Aorta (tissue), 5 donors: ENCODE measurements at places on chromosomes 2 and 18. TPM values are rescaled to one million over a fixed set of nuclear protein-coding genes. Genes with fewer than 3 reads are reported as not detected.
A peak's percentile ranks its signal among the peaks of the same experiment; 100 is the strongest.

DNA sequence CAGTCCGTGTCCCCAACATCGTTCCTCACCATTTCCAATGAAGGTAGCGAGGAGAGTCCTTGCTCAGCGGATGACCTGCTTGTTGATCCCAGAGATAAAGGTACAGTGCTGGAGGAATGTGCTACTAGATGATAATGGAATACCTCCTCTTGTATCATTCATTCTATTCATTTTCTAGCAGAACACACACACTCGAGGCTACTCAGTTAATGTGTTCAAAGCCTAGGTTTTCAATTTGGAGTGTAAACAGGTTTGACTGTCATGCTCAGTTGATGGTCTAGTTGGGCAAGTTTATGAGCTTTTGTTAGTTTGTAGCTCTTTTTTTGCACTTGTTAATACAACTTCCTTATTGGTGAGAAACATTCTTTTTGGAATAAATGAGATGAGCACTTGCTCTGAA is 114.2 kb downstream of the ICA1L start:
- no peak for DNase-seq
- no peak overlapping the region for H3K4me3 ChIP-seq
- H3K27me3 ChIP-seq = no peaks in the 10 kb centered on the region
- no peaks in the 10 kb centered on the region for H3K4me1 ChIP-seq
- no peak overlapping the region for H3K27ac ChIP-seq

TXNDC2 gene
- not detected for polyA plus RNA-seq

LAMA3 gene
- 21.0 TPM for polyA plus RNA-seq

DNA sequence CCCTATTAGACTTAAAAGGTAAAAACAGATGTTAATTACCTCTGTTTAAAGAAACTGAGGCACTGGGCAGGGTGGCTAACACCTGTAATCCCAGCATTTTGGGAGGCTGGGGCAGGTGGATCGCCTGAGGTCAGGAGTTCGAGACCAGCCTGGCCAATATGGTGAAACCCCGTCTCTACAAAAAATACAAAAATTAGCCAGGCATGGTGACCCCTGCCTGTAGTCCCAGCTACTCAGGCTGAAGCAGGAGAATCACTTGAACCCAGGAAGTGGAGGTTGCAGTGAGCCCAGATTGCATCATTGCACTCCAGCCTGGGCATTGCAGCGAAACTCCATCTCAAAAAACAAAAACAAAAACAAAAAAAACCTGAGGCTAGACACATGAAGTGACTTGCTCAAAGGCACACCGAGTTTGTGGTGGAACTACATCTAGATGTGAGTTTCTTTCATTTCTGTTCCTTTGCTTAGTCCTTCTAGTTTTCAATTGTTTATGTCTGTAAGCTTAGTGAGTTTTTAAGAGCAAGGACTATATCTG is 40.7 kb downstream of the SLC4A1AP start:
- H3K27me3 ChIP-seq = no peaks in the 10 kb centered on the region
- H3K4me1 ChIP-seq = peaks cover 2% of the 10 kb centered on the region
- H3K27ac ChIP-seq = no peak overlapping the region
- no peak overlapping the region for H3K4me3 ChIP-seq
- no peaks in the 10 kb centered on the region for H3K36me3 ChIP-seq

DNA sequence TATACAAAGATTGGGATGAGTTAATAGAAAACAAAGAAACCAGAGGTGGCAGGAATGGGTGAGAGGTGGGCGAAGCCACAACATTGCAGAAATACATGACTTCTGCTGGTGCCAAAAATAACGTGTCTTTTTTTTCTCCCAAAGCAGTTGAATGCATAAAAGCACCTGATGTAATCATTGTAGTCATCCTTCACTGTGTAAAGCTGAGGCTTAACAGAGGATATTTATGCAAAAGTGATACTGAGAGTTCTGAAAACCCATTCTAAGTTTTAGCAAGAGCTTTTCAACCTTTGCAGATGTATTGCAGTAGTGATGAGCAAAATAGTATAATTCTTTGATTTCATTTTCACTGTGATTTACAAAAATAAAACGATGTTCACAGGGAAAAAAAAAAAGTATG is 173.0 kb downstream of the PTGR3 start:
- no peak overlapping the region for H3K27ac ChIP-seq
- H3K4me3 ChIP-seq = no peak overlapping the region
- DNase-seq = no peak
- no peaks in the 10 kb centered on the region for H3K27me3 ChIP-seq
- no peaks in the 10 kb centered on the region for H3K36me3 ChIP-seq

GRCh38 chr2:9675415-9676351 is 44.9 kb upstream of the YWHAQ start:
- no peak overlapping the region for H3K4me3 ChIP-seq
- no peaks in the 10 kb centered on the region for H3K36me3 ChIP-seq
- H3K27me3 ChIP-seq = no peaks in the 10 kb centered on the region
- DNase-seq = no peak
- H3K27ac ChIP-seq = no peak overlapping the region

- peaks cover 3% of the 10 kb centered on the region for H3K36me3 ChIP-seq
- no peak overlapping the region for H3K4me3 ChIP-seq
- no peaks in the 10 kb centered on the region for H3K27me3 ChIP-seq
- no peaks in the 10 kb centered on the region for H3K4me1 ChIP-seq
Measured at GRCh38 chr2:11790228-11790627, 43.8 kb downstream of the LPIN1 start.

DNA sequence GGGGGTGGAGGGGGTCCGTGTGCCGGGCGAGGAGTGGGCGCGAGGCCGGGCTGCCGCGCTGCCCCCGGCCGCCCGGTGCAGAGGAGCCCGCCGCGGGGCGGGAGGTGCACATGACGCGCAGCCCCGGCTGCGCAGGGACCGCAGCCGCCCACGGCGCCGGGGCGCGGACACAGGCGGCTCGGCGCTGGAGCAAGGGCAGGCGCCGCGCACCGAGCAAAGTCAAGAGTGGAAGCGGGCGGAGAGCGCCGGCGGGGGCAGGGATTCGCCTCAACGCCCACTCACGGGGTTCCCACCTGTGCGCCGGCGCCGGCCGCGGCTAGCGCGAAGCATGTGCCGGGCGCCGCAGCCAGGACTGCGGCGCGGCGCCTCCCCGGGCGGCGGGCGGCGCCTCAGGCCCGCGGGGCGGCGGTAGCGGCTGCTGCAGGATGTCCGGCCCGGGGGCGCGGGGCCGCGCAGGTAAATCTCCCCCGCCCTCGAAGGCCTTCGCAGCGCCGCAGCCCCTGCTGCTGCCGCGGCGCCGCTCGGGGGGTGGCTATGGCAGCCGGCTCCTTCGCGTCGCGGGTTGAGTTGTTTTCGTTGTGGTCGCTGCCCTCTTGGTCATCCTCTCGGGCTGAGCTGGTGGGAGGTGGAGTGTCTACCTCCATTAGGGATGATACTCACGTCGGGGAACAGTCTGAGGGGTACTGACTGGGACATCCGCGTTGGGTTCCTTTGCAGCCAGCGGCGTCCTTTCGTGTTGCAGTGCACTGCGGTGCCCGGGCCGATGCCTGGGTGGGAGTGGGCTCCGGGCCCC is 216.3 kb upstream of the DTNA start:
- H3K4me3 ChIP-seq = peak overlapping the region; percentile 99
- DNase-seq = peak; percentile 75
- H3K27ac ChIP-seq = no peak overlapping the region
- H3K36me3 ChIP-seq = no peaks in the 10 kb centered on the region
- no peaks in the 10 kb centered on the region for H3K27me3 ChIP-seq

DNA sequence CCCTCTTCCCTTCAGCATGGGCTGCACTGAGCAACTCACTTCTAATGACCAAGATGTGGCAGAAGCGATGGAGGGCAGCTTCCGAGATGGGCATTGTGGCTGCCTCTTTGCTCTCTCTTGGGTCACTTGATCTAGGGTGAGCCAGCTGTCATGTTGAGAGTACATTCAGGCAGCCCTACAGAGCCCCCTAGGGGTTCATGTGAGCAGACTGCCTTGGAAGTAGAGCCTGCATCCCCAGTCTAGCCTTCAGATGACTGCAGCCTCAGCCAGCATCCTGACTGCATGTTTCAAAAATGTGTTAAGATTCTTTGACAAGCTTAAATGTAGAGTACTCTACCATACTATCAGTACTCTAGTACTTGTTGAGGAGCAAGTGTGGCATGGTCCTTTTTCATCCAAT is 143.9 kb downstream of the NCK2 start:
- H3K4me1 ChIP-seq = peaks cover 6% of the 10 kb centered on the region
- no peak overlapping the region for H3K4me3 ChIP-seq
- no peaks in the 10 kb centered on the region for H3K36me3 ChIP-seq

DNA sequence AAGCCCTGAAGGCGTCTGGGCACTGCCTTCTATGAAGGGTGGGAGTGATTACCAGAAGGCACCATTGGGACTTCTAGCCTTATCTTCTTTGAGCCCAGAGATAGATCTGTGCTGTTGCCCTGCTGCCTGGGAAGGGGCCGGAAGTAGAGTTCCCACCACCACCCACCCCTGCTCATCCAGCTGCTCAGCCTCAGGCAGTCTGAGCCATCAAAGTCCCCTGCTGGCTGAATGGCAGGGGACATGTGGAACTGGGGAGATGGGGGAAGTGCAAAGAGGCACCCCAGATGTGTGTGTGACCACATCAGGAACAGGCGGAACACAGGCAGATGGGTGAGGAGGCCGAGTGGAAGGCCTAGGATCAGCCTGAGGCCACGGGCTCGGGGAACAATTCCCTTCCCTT is 3.3 kb upstream of the WNT10A start:
- no peaks in the 10 kb centered on the region for H3K4me1 ChIP-seq
- H3K36me3 ChIP-seq = no peaks in the 10 kb centered on the region
- no peak overlapping the region for H3K27ac ChIP-seq
- no peaks in the 10 kb centered on the region for H3K27me3 ChIP-seq
- DNase-seq = peak; percentile 2

- no peaks in the 10 kb centered on the region for H3K36me3 ChIP-seq
- H3K4me3 ChIP-seq = no peak overlapping the region
- no peak overlapping the region for H3K27ac ChIP-seq
- H3K27me3 ChIP-seq = no peaks in the 10 kb centered on the region
- peak; percentile 89 for DNase-seq
Measured at GRCh38 chr2:119283873-119284331, 60.3 kb downstream of the STEAP3 start.

DNA sequence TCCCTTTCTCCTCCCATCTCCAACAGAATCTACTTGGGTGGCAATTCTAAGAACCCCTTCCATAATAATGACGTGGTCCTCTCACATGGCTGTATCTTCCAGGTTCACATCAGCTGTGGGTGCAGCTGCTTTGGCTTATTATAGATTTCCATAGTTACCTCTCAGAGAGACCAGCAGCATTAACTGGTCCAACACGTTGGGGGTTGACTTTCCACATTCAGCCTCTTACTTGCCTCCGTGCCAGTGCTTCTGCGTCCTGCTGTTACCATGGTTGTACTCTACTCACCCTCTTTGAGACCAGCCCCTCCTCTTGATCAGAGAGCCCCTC is 570.7 kb downstream of the PLCL1 start:
- H3K36me3 ChIP-seq = no peaks in the 10 kb centered on the region
- no peaks in the 10 kb centered on the region for H3K4me1 ChIP-seq
- no peak overlapping the region for H3K27ac ChIP-seq
- no peak for DNase-seq
- H3K4me3 ChIP-seq = no peak overlapping the region

ARHGEF33 gene
- not detected for polyA plus RNA-seq

FAM136A gene
- polyA plus RNA-seq = 31.2 TPM

DNA sequence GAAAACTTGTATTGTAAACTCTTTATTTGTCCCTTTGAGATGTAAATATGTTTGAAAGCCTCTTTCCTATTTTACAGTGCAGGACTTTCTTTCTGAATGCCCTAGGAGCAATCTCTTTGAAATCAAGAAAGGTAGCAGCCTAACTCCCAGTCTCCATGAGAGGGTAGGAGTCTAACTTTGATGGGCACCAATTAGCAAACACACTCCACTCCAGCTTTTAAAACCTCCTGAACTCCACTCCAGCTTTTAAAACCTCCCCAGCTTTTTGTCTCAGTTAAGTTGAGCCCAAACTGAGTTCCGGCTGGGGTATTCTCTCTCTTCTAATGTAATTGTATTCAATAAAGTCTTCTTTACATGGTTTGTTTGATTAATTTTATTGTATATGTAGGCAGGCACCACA is 493.7 kb upstream of the CDH7 start:
- DNase-seq = no peak
- H3K4me1 ChIP-seq = no peaks in the 10 kb centered on the region
- no peaks in the 10 kb centered on the region for H3K36me3 ChIP-seq
- H3K27me3 ChIP-seq = no peaks in the 10 kb centered on the region

GRCh38 chr2:23260621-23261020 is 124.4 kb upstream of the KLHL29 start:
- no peaks in the 10 kb centered on the region for H3K27me3 ChIP-seq
- no peak for DNase-seq
- no peaks in the 10 kb centered on the region for H3K4me1 ChIP-seq
- no peaks in the 10 kb centered on the region for H3K36me3 ChIP-seq
- no peak overlapping the region for H3K4me3 ChIP-seq

GRCh38 chr2:118698564-118698963 is 148.9 kb downstream of the EN1 start:
- no peak overlapping the region for H3K27ac ChIP-seq
- no peaks in the 10 kb centered on the region for H3K4me1 ChIP-seq
- no peak for DNase-seq
- no peak overlapping the region for H3K4me3 ChIP-seq
- H3K27me3 ChIP-seq = peaks cover 4% of the 10 kb centered on the region
- H3K36me3 ChIP-seq = no peaks in the 10 kb centered on the region

DNA sequence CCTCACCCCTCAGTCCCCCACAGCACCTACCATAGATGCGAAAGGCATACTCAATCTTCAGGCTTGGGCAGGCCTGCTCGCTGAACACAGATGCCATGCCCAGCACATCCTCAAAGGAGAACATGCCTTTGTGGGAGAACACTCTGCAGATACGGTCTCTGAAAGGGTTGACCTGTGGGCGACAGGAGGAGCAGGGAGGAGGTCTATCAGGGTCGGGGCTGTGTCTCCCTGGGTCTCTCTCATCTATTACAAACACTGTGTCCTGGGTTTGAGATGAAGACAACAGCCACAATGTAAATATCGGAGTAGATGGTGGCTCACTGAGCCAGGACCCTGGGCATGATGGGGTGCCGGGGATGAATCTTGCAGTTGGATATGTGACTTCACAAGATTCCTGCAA is 46.0 kb downstream of the CIB4 start:
- no peaks in the 10 kb centered on the region for H3K36me3 ChIP-seq
- no peaks in the 10 kb centered on the region for H3K4me1 ChIP-seq
- peak; percentile 6 for DNase-seq
- H3K27me3 ChIP-seq = no peaks in the 10 kb centered on the region

- H3K4me1 ChIP-seq = no peaks in the 10 kb centered on the region
- H3K27me3 ChIP-seq = no peaks in the 10 kb centered on the region
- no peak overlapping the region for H3K27ac ChIP-seq
- peak overlapping the region; percentile 84 for H3K4me3 ChIP-seq
- H3K36me3 ChIP-seq = no peaks in the 10 kb centered on the region
Measured at GRCh38 chr2:100321179-100321865, 979 bp downstream of the LONRF2 start.

ADD2 gene
- 0.15 TPM for polyA plus RNA-seq

DNA sequence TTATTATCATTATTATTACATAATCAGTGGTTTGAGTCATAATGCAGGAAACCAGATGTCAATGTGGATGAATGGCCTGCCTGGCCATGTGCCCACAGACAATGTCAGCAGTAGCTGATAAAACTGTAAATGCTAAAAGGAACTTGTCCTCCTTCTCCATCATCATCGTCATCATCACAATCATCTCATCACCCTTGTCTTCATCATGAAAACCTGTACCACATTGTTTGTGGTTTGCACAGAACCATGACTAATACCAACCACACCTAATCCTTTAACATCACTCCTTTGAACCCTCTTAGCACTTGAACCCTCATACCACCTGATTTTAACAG is 96.0 kb downstream of the HNMT start:
- DNase-seq = peak; percentile 74
- H3K4me1 ChIP-seq = no peaks in the 10 kb centered on the region
- no peaks in the 10 kb centered on the region for H3K36me3 ChIP-seq
- no peak overlapping the region for H3K4me3 ChIP-seq
- H3K27me3 ChIP-seq = no peaks in the 10 kb centered on the region
